ENCODE measurements at places on chromosomes 3 and 15. TPM values are rescaled to one million over a fixed set of nuclear protein-coding genes. Genes with fewer than 3 reads are reported as not detected.

- 0 out of 2 replicates have a peak, but pooled peaks cover 4% of the 10 kb centered on the region for H3K36me3 ChIP-seq
- H3K4me3 ChIP-seq: no peak overlapping the region
These were observed 23.6 kb downstream of the SPTSSB start for GRCh38 chr3:161347726-161348125.

GRCh38 chr15:95742836-95743235 lies 587.7 kb upstream of the NR2F2 start:
- DNase-seq: no peak
- H3K27me3 ChIP-seq: no peaks in the 10 kb centered on the region
- no peaks in the 10 kb centered on the region for H3K36me3 ChIP-seq
- no peak overlapping the region for H3K4me3 ChIP-seq

DNA sequence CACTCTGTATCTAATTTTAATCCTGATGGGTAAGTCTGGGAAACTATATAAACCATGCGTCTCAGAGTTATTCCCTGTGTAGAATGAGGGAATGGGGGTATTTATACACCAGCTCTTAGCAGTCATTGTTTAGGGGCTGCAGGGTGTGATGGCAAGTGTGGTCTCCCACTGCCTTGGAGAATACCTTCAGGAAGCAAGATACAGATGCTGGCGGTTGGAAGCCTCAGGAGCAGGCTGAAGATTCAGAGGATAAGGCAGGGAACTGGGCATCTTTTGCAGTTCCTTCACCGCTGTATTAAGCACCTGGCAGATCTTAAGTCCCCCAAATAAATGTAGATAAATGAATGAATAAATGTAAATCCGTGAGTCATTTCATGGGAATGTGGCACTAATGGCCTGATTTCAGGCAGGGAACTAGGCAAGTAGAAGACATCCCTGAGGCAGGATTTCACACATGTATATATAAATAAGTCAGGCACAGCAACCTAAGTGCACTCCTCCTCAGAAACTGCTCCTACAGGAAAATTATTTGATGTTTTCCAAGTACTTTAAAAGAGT lies 209.2 kb upstream of the GADL1 start:
- H3K4me1 ChIP-seq: peaks cover 36% of the 10 kb centered on the region
- no peak overlapping the region for H3K4me3 ChIP-seq
- peaks cover 6% of the 10 kb centered on the region for H3K36me3 ChIP-seq
- H3K27ac ChIP-seq: no peak overlapping the region

DNA sequence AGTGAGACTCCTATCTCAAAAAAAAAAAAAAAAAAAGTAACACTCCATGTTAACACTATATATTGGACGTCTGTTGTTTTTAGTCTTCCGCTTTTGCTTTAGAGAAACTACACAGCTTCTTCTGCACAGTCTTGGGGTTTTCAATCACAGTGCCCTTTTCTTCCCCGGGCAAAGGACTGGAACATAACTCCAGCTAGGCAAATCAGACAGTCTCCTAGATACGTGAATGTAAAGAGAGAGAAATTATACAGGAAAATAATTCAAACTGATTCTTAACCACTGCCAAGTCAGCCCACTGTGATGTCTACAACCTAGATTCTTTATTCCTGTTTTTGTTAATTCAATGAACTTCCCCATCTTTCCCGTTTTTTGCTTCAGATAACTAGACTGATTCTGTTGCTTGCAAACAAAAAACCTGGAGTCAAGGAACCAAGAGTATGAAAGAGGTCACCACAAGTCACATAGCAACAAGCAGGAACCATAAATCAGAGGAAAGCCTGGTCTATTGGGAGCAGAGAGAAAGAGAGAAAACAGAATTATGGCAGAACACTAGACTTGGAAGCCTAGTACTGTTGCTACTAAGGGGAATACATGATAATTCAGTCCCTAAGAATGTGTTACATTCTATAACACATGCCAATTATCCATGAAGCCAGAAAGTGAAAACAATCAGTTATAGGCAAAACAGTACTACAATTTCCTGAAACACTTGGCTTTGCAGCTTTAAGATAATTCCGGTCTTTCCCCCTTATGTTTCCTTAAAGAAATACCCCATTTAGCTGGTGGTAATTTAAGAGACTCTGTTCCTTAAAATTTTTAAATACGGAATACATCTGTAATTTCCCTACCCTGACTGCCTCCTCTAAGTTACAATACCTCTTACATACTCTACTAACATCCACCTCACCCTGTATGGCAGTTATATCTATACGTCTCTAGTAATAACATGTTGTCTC lies 63.1 kb downstream of the TBL1XR1 start:
- H3K4me1 ChIP-seq: peaks cover 62% of the 10 kb centered on the region
- peaks cover 9% of the 10 kb centered on the region for H3K36me3 ChIP-seq
- peak overlapping the region; percentile 78 for H3K27ac ChIP-seq
- no peaks in the 10 kb centered on the region for H3K27me3 ChIP-seq
- no peak for DNase-seq
- H3K4me3 ChIP-seq: no peak overlapping the region

DNA sequence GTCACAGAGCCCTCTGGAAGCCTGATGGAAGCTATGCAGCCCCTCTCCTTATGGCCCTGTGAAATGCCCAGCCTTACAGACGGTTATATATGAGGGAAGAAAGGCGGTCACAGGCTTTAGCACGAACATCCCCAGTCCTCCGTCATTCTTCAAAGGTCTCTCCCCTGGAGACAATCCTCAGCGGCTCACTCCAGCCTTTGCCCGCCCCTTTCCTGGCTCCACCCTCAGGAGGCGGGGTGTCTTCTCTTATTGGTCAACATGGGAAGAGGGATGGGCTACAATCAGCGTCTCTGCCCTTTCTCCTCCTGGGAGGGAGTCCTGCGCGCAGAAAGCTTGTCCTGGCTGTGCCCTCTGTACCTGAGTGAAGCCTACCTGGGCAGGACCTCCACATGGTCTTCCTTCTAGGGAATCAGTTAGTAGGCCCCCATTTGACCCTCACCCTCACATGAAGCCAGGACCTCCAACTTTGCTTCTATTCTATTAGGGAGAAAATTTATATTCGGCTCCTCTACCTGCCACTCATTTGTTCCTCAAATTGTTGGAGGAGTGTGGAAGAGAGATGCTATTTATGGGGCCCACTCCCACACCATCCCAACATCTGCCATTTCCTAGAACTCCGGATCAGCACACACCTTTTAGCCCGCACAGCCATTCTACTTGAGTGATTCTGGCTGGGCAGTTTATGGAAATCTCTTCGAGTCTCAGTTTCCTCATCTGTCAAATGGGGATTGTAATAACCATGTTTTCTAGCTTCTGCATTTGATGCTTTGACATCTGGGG lies 112.9 kb upstream of the SLC6A11 start:
- H3K27me3 ChIP-seq: peaks cover 63% of the 10 kb centered on the region
- peaks cover 24% of the 10 kb centered on the region for H3K4me1 ChIP-seq

Gene FRMD5
- 14.1 TPM for total RNA-seq

DNA sequence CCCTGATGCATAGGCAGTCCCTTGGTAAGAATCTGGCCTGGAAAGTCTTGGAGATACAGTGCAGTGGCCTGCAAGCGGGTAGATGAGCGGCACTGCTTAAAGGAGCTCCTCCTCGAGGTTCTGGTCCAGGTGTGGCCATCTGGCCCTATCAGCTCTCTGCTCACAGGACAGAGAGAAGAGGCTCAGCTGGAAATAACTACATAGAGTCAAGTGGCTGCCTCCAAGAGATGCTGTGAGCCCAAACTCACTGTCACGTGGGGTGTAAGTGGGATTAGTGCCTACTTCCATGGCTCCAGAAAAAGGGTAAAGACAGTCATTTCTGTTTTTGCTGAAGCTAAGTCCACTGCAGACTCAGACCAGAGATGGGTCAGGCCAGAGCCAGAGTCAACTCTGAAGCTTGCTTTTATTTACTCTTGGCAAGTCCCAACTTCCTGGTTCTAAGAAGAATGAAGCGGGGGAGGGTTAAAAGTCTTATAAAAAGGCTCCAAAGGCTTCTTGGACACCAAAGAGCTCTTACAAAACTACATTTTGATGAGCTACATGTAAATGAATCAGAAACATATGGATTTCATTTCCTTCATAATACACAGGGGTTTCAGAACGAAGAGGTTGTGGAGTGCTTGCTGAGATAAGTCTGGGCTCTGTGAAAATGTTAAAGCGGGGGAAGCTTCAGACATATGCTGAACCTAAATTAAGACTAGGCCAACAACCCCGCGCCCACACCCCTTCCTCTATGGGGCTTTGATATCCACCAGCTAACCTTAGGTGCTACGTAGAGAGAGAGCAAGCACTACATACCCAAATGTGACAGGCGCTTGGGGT lies 77.1 kb downstream of the PDZRN3 start:
- H3K27me3 ChIP-seq: no peaks in the 10 kb centered on the region
- no peak overlapping the region for H3K4me3 ChIP-seq
- H3K4me1 ChIP-seq: peaks cover 20% of the 10 kb centered on the region
- H3K36me3 ChIP-seq: no peaks in the 10 kb centered on the region

Gene GRAMD1C
- 2.6 TPM for total RNA-seq

Gene SLCO2A1
- total RNA-seq: 2.3 TPM

- no peaks in the 10 kb centered on the region for H3K27me3 ChIP-seq
- peaks cover 15% of the 10 kb centered on the region for H3K4me1 ChIP-seq
- H3K4me3 ChIP-seq: no peak overlapping the region
- peak overlapping the region; percentile 13 for H3K27ac ChIP-seq
- no peak for DNase-seq
These were observed 10.8 kb downstream of the AP3B2 start for GRCh38 chr15:82698711-82699345.

Measured in WTC11 (cell line).